Bone marrow (tissue), 2 donors: ENCODE measurements at places on chromosomes 6 and 20.

- DNase-seq = no peak
Observed at GRCh38 chr6:142155091-142155490, 8.0 kb downstream of the VTA1 start.

DNA sequence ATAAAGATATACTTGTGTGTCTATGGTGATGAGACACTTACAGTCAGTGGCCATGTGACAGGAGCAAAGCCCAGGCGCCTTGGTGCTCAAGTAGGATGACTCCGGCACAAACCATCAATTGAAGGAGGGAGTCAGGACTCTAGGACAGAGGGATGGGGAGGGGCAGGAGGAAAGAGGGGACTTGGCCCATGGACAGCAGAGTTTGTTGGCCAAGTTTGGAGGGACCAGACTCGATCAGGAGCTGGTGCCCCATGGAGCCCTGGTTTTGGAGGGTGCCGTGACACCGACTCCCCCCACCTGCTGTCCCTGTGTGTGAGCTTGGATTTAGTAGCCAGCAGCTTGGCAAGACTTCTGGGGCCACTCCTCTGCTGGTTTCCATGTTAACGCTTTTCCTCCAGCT, 66.1 kb downstream of the ADNP start:
- DNase-seq = no peak

DNA sequence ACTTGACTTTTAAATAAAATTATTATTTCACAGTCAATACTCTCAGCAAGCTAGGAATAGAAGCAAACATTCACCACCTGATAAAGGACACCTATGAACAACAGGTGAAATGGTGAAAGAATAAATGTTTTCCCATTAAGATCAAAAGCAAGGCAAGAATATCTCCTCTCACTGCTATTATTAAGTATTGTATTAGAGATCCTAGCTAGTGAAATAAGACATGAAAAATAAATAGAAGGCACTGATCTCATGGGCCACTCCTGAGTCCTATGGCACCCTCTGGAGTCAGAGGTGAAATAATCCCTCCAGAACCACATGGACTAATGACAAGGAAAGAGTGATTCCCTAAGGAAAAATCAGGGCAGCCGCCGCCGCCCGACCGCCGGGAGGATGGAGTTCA, 4.0 kb upstream of the NUDT3 start:
- DNase-seq = no peak

DNA sequence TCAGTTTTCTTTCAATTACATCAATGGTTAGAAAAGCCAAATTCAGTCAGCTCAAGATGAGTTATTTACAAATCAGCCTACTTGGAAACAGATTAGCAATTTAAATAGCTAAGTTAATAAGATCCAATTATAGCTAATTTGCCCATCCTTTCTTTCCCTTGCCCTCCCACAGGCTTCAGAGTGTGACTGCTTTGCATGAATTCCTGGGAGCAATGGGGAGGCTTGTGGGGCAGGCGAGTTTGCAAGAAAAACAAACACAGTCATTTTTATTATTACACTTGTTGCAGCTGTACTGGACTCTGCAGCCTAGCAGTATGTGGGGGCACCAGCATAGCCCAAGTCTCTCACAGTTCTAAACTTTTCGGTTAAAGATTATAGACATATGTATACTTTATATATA, 219.0 kb downstream of the NKAIN2 start:
- DNase-seq = no peak

GRCh38 chr6:107075951-107076381, 39.3 kb downstream of the BEND3 start:
- DNase-seq = no peak

DNA sequence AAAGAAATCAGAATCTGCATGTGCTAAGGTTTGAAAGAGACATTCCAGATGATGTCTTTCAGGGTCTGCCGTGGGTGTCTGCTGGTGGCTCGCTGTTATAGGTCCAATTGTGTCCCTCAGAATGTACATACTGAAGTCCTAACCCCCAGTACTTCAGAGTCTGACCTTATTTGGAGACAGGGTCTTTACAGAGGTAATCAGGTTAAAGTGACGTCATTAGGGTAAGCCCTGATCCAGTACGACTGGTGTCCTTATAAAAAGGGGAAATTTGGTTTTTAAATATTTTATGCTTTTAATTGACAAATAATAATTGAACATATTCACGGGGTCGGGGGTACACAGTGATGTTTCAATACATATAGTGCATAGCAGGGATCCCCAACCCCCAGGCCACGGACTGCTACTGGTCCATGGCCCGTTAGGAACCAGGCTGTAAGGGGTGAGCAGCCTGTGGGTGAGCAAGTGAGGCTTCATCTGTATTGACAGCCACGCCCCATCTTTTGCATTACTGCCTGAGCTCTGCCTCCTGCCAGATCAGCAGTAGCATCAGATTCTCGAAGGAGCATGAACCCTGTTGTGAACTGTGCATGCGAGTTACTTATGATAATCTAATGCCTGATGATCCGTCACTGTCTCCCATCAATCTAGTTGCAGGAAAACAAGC, 33.2 kb upstream of the SLC22A23 start:
- DNase-seq = no peak

DNA sequence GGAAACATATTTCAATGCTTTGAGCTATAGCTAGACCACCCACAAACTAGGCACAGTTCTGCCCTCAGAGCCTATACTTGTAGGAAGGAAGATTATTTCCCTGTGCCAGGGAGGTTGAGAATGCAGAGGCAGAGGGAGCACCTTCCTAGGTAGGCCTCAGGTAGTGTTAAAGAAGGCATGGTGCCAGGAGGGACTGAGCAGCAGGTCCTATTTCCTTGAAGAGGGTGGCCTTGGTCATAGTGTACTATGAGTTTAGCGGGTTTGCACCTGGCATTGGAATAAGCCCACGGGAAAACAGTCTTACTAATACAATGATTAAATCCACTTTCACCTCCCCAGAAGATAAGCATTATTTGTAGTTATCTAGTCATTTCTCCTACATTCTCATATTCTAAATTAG, 375.4 kb downstream of the CDKAL1 start:
- DNase-seq = no peak
